ENCODE measurements at places on chromosomes 7 and 10.

GRCh38 chr10:47025540-47026300 lies 114.5 kb downstream of the PTPN20 start:
- DNase-seq: no peak

- no peak for DNase-seq
Observed at GRCh38 chr10:90966146-90966545, 45.3 kb upstream of the ANKRD1 start.

DNA sequence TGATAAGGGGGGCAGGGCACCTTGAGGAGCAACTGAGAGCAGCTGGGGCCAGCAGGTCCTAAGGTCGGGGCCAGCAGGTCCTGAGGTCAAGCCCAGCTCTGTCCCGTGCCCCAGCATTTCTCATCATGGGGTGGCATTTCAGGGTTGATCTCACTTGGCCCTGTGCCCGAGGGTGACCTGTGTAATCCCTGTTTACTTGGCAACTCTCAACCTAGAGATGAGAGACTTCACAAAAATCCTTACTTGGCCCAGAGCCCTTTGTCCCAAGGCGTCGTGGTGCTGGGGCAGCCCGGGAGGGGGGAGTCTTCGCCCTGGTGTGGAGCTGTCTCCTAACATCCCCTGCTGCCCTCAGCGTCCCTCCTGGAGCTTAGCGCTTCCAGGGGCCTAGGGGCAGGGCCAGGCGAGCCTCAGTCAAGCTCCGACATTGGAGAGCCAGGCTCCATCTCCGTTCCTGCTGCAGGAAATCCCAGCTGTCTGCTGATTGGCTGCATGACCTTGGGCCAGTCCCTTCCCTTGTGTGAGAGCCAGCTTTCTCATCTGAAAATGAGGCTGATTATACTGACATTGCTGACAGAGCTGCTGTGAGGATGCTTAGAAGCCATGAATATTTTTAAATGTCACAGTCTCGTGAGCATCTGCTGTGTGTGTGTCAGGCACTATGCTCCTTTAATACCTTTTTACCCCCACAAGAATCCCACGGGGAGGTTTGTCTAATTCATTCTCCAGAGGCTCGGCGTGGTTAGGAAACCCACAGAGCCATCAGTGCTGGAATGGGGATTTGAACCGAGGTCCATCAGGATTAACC lies 94.3 kb downstream of the ZMIZ1 start:
- no peak for DNase-seq

- DNase-seq: no peak
Observed at GRCh38 chr10:52578871-52579405, 193.6 kb downstream of the MBL2 start.

DNA sequence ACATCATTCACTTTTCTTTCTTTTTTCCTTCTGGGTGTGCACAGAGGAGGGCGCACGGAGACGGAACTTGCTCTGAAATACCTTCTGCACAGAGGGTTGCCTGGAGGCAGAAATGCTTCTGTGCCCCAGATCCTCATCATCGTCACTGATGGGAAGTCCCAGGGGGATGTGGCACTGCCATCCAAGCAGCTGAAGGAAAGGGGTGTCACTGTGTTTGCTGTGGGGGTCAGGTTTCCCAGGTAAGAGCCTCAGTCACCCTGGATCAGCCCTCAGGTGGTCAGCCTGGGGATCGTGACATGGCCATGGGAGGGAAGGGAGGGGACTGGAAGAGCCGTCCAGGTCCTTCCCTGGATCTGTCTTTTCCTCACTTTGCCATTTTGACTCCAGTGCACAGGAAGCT lies 33.6 kb downstream of the VWA2 start:
- DNase-seq: no peak

- no peak for DNase-seq
Observed at GRCh38 chr7:151346-152050, 40.9 kb upstream of the FAM20C start.

- no peak for DNase-seq
Observed at GRCh38 chr10:108545921-108546320, 1377.4 kb downstream of the XPNPEP1 start.

DNA sequence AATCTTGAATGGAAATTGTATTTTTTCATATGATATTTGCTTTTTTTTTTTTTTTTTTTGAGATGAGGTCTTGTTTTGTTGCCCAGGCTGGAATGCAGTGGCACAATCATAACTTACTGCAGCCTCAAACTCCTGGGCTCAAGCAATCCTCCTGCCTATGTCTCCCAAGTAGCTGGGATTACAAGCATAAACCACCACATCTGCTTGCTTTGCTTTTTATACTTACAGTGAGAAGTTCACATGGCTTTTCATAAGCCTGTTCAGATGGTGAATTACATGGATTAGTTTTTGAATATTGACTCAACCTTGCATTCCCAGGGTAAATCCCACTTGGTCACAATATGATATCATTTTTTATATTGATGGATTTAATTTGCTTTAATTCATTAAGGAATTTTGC lies 22.0 kb downstream of the LRRD1 start:
- no peak for DNase-seq

- no peak for DNase-seq
Observed at GRCh38 chr10:45439873-45440272, 65.9 kb downstream of the ALOX5 start.

- no peak for DNase-seq
Observed at GRCh38 chr7:44161371-44161770, 20.2 kb upstream of the MYL7 start.

DNA sequence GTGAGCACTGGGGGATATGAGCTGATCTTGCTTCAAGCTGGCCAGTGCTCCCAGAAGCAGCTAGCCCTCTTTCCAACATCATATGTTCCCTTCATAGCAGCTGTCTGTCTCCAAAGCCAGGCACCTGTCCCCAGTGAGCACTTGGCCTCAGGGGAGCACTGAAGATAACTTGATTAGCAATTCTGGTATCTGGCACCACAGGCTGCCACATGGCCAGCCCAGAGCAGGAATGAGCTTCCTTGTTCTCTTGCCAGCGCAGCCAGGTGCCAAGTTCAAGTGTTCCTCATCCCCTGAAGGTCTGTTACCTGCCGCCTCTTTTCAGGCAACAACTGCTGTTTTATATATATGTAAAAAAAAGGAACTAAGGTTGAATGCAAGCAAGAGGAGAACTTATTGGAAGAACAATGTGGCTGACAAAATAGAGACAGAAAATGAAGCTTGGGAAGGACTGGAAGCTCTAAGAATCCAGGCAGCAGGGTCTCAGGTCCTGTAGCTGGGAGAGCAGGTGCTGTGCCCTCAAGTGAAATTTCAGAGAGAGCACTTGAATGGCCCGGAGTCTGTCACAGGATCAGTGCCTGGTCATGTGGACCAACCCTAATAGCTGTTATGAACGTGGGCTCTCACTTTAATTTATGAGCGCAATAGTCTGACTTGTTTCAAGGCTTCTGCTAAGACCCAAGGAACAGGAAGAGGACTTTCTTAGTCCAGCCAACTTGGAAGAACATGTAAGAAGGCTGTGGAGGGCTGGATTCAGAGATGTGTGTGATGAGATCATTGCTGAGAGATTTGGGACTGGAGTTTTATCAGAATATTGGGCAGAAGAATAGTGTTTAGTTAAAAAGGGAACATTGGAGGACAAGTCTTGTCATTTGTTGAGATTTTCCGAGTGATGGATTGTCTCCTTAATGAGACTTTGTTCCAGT lies 267.2 kb downstream of the GLRX3 start:
- DNase-seq: no peak

DNA sequence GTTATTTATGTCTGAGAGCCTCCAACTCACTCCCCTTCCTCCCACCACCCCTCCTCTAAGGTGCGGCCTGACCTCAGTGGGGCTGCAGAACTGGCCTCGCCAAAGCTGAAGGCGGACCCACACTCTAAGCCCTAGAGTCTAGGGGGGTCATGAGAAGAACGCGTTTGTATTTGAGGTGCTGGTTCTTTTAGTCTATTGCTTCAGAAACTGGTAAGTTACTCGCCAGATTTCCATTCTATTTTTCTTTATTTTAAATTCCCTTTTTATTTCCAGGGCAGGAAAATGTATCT lies 357.5 kb downstream of the DNAJB6 start:
- DNase-seq: no peak

DNA sequence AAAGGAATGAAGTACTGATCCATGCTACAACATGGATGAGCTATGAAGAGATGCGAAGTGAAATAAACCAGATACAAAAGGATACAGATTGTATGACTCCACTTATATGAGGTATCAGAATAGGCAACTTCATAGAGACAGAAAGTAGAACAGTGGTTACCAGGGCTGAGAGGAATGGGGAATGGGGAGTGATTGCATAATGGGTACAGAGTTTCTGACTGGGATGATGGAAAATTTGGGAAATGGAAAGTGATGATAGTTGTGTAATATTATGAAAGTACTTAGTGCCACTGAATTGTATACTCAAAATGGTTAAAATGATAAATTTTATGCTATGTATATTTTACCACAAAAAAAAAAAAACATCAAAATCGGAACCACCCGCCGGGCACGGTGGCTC lies 3.9 kb downstream of the ATXN7L1 start:
- DNase-seq: no peak

GRCh38 chr7:73577627-73578341 lies 595 bp downstream of the TBL2 start:
- DNase-seq: no peak
